Pons (tissue), 1 donor: ENCODE measurements at places on chromosomes 16 and 17.

GRCh38 chr16:81539009-81539758 is 94.6 kb downstream of the CMIP start:
- no peak for DNase-seq

- no peak for DNase-seq
These were observed 849 bp downstream of the CAPN15 start for GRCh38 chr16:528111-529011.

GRCh38 chr16:84723906-84724305 is 24.1 kb downstream of the USP10 start:
- no peak for DNase-seq

GRCh38 chr17:78430892-78431691 is 52.6 kb downstream of the PGS1 start:
- DNase-seq = no peak

DNA sequence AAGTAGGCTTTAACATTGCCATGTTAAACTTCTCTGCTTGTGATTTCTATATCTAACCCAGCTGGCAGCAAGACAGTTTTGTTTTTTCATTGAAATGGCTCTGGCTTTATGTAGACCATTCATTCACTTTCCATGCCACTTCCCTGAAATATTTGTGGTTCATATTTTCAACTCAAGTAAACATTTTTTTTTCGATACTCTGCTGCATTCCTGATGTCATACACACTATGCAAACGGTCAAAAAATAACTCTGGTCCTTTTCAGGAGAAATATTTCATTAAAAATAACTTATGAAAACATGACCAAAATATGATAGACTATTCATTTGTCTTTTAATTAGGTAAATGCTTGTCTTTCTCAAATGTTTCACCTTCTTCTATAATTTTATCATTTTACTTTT is 116.3 kb downstream of the USP22 start:
- DNase-seq = no peak

GRCh38 chr17:40551879-40552768 is 13.1 kb downstream of the CCR7 start:
- DNase-seq = peak; percentile 46

- DNase-seq = no peak
These were observed 41.3 kb upstream of the BCAR1 start for GRCh38 chr16:75292691-75293090.

DNA sequence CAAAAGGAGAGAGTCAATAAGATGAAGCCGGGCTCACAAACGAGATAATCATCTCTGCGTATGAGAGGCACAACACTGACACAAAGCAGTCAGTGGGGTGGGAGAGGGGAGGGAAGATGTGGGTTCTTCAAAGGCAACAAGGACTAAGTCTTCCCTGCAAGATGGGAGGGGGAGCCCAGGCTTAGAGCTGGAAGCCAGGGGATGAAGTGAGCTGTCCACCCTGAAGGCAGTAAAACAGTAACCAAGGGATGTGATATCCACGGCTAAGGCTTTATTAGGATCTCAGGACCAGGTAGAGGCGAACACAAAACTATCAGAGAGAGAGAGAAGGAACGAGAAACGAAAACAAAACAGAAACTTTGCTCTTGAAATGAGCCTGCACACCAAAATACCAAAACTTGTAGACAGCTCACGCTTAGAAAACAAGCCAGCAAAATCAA is 115.9 kb downstream of the DYNLRB2 start:
- DNase-seq = no peak

DNA sequence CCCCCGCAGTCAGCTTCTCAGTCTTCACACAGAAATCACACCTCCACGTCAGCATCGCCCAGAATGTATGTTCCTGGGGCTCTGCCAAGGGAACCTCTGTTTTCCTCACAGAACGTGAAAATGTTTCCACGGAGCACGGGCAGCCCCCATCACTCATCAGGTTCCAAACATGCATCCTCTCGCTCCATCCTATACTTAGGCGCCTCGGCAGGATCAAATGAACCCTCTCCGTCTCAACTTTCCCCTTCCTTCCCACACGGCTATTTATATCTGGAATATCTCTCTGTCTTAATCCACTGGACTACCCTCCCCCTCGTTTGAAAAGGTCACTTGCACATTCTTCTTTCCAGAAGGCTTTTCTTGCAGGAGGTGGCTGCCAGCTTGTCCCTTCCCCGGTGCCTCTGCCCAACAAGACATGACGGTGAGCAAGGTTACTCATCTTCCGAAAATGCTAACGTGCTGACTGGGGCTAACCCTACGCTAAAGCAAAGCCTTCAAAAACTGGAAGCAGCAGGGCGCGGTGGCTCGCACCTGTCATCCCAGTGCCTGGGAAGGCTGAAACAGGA is 21.6 kb downstream of the NXN start:
- DNase-seq = no peak
